NCI-H460 (cell line): ENCODE measurements at places on chromosomes 2 and 18.
A peak's percentile ranks its signal among the peaks of the same experiment; 100 is the strongest.

- DNase-seq = no peak
Observed at GRCh38 chr18:68984342-68984741, 186.5 kb downstream of the CCDC102B start.

- DNase-seq = no peak
Observed at GRCh38 chr2:33370636-33371265, 105.7 kb upstream of the RASGRP3 start.

GRCh38 chr2:212721026-212721451 is 182.4 kb upstream of the ERBB4 start:
- DNase-seq = no peak

- DNase-seq = no peak
Observed at GRCh38 chr2:238042849-238043584, 17.8 kb upstream of the SCLY start.

DNA sequence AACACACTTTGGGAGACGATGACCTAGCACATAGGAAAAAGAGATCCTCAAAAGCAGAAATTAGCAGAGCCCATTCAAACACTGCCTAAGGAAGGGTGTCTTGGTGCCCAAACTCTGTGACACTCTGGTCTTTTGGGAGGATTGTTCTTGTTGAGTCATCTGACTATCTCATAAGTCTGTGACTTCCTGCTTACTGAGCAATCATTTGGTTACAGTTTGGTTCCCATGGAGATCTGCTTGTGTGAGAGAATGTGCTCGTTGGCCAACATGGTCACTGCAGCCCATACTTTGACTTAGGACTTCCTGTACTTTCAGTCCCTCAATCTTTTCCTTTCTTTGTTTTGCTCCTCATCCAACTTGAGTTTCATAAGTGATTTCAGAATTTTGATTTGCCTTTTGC is 602.9 kb downstream of the NYAP2 start:
- peak; percentile 39 for DNase-seq

DNA sequence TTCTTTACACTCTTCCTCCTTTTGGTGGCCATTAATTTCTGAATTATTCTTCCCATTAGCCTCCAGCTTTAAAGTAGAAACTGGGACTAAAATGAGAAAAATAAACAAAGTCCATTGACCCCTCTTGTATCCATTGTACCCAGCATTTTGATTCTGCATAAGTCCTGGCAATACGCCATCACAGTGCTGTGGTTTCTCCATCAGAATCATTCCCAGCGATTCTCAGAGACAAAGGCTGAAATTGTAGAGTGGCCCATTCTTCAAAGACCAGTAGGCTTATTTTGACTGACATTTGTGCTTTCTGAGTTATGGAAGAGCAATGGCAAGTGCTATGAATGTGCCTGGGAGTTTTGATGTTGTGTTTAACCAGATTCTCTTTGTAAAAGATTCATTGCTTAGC is 199.3 kb upstream of the GALNT5 start:
- DNase-seq = no peak

- no peak for DNase-seq
Observed at GRCh38 chr2:100923461-100924060, 78.5 kb upstream of the RPL31 start.

DNA sequence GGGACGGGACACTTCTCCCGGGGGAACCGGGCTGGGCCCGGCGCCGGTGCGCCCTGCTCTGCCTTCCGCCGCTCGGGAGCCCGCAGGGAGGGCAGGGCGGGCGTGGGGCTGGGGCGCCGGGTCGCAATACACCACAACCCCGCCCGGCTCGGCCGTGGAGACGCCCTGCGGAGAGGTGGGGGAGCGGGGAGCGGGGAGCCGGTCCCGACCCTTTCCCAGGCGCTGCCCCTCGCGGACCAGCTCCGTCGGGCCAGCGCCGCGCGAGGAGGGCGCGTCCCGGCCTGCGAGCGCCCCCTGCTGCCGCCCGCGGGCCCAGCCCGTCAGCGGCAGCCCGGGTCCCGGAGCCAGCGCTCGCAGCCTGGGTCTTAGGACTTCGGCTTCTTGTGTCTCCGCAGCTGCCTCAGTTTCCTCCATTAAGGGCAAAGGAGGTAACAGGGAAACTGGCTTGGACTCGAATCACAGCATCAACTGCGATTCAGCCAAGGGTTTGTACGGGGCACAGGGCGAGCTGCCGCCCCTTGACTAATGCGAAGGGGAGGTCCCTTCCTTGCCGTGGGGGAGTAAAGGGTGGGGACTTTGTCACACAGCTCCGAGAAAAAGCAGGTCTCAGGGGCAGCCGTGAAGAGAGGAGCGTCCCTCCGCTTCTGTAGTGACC is 635 bp upstream of the ADRA2B start:
- DNase-seq = peak; percentile 25

DNA sequence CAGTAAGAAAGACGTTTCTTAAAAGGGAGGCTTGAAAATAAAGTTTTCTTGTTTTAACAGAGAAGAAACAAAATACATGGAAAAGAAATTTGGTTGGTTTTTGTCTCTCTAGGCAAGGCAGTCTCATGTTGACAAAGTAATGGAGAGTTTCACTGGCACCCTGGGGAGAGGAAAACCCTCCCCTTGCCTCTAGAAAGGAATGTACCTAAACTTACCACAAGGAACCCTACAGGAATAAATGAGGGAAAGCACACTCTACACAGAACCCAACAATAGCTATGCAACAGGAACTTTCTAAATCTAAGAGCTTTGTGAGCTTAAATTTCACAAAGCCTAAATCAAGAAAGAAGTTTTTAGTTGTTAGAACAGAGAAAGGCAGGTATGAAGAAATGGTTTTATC is 37.0 kb downstream of the FIGN start:
- DNase-seq = no peak

DNA sequence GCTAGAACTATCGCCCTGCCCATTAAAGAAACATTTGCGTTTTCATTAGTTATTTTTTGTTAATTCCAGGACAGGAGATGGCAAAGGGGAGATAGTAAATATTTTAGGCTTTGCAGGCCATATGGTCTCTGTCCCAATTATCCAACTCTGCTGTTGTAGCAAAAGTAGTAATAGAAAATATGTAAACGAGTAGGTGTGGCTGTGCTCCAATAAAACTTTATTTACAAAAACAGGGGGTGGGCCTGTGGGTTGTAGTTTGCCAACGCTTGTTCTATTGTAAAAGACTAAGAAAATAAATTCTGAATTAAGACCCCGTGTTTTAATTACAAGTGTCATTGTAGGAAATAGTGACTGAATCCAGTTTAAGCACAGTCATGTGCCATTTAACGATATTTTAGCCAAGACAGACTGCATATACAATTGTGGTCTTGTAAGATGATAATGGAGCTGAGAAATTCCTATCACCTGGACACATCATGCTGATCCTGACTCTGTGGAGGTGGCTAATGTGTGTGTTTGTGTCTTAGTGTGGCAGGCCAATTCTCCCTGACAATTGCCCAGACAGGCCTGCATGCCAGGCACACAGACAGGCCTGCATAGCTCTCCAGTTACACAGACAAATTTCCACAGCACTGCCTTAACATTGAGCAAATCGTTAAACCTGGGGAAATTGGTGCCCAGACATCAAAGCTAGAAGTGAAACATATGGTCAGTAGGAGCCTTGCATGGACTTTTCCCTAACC is 76.4 kb downstream of the SKA1 start:
- no peak for DNase-seq

- no peak for DNase-seq
Observed at GRCh38 chr2:195594919-195595694, 61.9 kb upstream of the SLC39A10 start.

DNA sequence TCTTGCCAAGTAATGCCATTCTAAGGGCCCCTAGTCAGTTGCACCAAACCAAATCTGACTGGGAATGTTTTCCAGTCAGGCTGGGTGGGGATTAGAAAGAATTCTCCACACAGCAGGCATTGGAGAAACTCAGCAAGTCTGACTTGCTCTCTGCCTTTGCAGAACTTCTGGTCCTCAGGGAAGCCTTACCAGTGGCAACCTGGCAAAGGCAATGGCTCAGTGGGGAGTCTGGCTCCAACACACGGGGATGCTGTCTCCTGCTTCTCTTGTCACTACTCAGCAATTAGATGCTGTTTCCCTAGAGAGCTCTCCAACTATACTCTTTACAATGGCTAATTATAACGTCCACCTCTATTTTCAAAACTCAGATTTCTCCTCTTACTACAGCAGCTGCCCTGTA is 810.7 kb downstream of the LRRTM4 start:
- no peak for DNase-seq

- DNase-seq = no peak
Observed at GRCh38 chr18:36600548-36600947, 228.3 kb downstream of the TPGS2 start.

- DNase-seq = no peak
Observed at GRCh38 chr2:151905963-151906632, 77.9 kb upstream of the ARL5A start.

DNA sequence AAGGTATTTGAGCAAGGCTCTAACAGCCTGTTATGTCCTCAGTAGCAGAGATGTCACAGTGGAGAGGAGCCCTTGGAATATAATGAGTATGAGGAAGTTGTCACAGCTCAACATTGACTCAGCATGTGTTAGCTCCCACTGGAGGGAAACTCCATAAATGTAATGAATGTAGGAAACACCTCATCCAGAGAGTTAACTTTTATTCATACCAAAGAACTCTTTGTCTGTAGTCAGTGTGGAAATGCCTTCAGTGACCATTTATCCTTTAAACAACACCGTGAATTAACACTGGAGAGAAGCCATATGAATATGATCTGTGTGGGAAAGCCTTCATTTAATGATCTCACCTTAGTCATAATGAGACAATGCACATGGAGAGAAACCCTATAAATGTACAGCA is 59.7 kb downstream of the CYP1B1 start:
- no peak for DNase-seq

- DNase-seq = no peak
Observed at GRCh38 chr2:171824086-171824485, 70.0 kb downstream of the SLC25A12 start.

GRCh38 chr2:41621095-41621494 is 426.7 kb upstream of the PKDCC start:
- DNase-seq = no peak

- DNase-seq = no peak
Observed at GRCh38 chr2:36490749-36491148, 107.2 kb downstream of the FEZ2 start.

- DNase-seq = no peak
Observed at GRCh38 chr2:19356545-19357401, 1.6 kb downstream of the OSR1 start.

- DNase-seq = no peak
Observed at GRCh38 chr2:42969231-42970150, 177.1 kb upstream of the HAAO start.
